ENCODE measurements at places on chromosomes 11 and 22.

DNA sequence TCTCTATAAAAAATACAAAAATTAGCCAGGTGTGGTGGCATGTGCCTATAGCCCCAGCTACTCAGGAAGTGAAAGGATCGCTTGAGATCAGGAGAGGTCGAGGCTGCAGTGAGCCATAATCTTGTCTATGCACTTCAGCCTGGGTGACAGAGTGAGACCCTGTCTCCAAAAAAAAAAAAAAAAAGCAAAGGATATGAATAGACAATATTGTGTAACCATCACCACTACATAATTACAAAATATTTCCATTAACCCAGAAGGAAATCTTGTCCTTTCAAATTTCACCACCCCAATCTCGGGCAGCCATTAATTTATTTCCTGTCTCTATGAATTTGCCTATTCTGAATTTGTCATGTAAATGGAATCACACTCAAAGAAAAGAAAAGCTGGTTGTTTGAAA, 21.2 kb downstream of the RSF1 start:
- DNase-seq = no peak

DNA sequence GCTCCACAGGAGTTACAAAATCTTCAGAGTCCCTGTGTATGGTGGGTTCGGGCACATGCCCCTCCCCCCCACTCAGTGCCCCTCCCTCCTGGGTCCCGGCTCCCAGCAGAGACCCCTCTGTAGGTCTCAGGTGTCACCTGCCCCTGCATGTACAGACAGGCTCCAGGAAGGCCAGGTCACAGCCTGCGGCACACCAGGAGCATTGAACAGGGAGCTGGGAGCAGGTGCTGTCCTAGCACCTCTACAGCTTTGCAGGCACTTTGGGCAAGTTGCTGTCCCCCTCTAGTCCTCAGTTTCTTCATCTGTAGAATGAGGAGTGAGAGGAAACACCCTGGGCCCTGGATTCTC, 80.1 kb upstream of the RTL6 start:
- DNase-seq = no peak

GRCh38 chr11:106329273-106330018, 252.0 kb downstream of the AASDHPPT start:
- no peak for DNase-seq

DNA sequence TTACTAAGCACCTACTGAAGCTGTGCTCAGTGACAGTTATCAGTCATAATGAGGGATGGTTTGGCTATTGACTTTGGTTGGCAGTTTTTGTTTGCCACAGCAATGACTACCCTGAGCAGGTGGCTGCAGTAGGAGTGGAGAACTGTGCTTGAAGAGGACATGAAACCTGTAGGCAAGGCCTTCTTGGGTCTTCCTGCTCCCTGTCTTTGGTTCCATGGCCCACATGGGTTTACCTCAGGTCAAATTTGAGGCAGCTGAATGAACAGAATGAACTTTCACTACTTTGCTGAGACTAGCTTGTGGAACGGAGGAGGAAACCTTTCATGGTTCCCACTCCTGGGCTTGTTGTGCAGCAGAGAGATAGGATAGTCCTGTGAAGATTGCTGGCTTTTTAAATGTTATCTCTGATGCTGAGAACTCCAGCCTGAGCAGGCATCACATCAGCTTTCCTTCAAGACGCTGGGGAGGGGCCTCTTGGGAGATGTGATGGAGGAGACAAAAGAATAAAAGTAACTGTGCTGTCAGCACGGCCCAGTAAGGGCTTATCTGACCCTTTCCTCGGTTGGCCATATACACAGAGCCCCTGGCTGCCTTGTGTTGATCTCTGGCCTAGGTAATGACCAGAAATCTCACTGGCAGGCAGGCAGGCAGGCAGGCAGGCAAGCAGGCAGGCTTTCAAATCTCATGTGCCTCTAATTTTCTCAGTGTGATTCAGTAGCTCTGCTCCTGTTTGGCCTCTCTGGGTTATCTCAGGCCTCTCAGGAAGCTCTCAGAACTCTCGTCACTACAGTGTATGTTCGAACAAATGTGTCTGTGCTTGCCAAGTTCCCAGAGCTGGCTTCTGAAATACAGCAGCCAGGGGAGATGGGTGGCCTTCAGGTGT, 12.0 kb downstream of the STIM1 start:
- DNase-seq = no peak

GRCh38 chr11:1116104-1116503, 41.4 kb downstream of the MUC2 start:
- DNase-seq = no peak

DNA sequence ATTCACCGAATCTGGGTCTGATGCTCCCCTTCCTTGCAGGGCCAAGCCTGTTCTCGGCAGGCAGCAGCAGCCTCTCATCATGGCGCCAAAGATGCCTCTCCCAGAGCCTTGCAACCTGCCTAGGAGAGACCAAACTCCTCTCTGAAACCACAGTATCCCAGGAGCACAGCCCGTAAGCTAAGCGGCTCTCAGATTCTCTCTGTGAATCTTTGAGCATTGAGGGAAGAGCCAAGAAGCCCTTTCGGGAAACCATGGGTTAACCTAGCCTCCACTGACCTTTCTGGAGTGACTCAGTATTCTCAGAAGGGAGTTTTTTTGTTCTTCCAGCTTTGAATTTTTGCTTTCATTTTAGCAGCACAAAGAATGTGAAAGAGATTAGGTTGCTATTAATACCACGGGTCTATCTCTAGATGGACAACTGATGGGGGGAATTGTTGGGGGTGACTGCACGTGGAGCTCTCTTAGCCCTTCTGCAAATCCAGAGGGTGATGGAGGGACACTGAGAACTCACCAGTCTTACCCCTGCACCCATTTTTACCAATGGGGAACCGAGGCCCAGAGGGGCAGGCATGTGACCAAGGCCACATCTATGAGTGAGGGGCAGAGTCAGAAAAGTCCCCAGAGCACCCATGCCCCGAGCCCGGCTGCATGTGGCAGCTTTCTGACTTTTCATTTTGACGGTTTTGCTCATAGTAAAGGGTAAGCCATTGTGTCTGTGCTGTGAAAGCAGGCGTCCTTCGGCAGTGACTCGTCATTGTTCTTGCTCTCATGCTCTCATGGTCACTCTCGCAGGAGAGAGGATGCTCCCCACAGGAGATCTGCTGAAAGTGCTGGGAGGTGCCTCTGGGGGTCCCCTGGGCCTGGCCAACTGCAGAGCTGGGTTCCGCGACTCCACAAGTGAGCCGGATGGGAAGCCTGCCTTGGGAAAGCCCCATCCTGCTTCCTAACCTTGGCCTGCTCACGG, 36.0 kb downstream of the IRAG1 start:
- DNase-seq = no peak

DNA sequence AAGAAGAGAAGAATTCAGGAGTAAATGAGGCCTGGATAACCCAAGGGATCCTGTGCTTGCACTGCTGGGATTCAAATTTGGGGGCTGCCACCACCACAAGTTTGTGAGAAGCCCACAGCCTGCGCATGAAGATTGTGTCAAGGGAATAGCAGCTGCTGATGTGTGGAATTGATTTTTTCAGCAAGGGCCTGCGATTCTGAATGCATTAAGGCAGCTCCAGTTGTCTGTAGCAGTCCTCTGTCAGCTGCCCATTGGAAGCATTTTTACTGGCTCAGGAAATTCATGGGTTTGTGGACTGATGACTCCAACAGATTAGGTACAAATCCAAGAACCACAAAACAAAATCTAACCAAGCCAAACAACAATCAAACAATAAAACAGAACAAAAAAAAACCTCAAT, 14.0 kb downstream of the ARVCF start:
- DNase-seq = no peak

- DNase-seq = no peak
Observed at GRCh38 chr11:96187822-96188221, 155.2 kb downstream of the MAML2 start.

GRCh38 chr11:126969865-126970479, 30.6 kb downstream of the KIRREL3 start:
- no peak for DNase-seq

DNA sequence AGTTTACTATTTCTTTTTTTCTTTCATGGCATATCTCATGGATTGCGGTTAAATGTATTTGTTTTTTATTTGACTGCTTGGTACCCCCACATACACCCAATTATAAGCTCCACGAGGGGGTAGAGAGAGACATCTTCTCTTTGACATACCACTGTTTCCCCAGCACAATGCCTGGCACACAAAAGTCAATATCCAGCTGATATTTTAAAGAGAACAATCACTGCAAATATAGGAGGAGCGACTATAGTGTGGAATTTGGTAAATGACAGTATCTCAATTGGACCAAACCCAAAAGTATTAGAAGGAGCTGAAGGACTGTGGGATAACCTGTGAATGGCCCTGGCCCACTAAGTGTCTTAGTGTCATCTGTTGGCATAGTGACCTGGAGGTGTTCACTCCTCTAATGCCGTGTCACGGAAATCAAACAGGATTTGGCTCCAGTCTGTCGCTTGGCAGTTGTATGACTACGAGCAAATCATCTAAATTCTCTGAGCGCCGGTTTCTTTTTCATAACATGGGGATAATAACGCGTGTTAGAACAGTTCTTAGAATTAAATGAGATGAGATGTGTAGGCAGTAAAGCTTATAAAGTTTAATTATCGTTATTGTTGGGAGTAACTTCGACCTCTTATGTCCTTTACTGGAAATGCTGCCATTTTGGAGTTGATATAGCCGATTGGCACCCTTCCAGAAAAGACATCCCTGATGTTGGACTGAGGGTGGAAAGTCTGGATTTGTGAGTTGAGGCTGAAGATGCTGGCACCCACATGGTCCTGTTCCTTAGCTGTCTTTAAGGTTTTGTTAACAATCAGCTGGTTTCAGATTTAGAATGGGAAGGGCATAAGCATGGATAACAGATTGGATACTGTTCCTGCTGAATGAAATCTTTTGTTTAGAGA, 144.5 kb downstream of the DBX1 start:
- no peak for DNase-seq

DNA sequence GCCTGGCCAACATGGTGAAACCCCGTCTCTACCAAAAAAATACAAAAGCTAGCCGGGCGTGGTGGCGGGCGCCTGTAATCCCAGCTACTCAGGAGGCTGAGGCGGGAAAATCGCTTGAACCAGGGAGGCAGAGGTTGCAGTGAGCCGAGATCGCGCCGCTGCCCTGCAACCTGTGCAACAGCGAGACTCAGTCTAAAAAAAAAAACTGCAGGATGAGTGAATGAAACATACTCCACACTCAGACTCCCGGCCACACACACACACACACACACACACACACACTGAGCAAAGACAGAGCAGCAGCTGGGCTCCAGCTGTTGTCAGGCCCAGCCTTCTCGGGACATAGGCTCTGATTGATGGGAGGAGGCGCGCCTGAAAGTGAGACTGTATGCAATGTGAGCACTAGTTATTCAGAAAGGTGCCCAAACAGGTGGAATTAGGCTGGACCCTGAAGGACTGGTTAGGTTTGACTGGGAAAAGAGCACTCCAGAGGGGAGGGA, 1.5 kb upstream of the PLEKHA7 start:
- DNase-seq = no peak

- peak; percentile 80 for DNase-seq
Observed at GRCh38 chr11:61041755-61042518, 60.4 kb upstream of the CD5 start.

- no peak for DNase-seq
Observed at GRCh38 chr22:45783021-45783420, 111.4 kb downstream of the ATXN10 start.

DNA sequence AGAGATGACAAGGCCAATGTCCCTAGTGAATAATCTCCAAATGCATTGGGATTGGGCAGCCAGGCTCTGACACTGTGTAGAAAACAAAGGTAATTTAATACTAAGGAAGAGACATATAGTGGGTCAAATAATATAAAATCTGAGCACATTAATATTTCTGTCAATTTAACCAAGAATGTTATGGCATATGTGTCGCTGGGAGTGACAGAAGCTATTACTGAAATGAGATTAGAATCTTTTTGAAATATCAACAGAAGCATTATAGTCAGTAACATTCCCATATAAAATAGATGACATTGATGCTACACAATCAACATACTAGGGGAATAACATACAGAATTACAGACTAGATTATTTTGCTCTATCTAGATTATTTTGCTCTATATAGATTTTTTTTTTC, 114.0 kb downstream of the BLID start:
- DNase-seq = no peak

DNA sequence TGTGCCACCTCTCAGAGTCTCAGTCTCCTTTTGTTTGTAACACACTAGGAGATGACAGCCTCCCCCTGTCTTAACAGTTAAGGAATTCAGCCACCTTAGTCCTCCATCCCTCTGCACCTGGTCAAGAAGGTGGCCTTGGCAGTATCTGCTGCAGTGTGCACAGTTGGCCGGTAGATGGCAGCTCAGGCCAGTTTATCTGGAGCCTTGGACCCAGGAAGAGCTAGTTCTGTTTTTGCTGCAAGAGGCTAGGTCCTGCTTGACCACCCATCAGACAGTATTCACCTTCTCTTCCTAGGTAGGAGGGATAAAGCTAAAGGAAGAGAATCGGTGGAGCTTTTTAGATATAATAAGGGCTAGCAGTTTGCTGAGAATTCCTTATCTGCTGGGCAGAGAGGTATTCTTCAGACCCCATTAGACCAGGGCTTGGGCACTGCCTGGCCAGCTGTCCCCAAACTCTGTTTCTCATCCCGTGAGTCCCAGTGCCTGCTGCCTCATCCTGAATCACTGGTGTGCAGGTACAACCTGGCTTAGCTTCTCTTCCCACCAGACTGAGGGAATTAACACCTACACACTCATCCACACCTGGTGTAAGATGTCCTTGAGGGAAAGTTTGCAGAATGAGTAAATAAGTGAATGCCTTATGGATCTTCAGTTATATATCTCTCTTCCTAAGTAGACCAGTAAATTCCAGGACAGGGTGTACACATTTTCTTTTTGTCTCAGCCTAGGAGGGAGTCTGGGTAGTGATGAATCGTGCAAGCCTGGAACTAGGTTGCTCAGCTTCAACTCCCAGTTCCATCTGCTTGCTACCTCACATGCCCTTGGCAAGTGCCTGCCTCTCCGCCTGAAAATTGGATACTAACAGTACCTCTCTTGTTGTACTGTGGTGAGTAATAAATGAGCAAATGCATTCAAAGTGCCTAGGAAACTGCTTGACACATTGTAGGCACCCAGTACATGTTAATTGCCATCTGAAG, 70.8 kb upstream of the NARS2 start:
- peak; percentile 24 for DNase-seq

DNA sequence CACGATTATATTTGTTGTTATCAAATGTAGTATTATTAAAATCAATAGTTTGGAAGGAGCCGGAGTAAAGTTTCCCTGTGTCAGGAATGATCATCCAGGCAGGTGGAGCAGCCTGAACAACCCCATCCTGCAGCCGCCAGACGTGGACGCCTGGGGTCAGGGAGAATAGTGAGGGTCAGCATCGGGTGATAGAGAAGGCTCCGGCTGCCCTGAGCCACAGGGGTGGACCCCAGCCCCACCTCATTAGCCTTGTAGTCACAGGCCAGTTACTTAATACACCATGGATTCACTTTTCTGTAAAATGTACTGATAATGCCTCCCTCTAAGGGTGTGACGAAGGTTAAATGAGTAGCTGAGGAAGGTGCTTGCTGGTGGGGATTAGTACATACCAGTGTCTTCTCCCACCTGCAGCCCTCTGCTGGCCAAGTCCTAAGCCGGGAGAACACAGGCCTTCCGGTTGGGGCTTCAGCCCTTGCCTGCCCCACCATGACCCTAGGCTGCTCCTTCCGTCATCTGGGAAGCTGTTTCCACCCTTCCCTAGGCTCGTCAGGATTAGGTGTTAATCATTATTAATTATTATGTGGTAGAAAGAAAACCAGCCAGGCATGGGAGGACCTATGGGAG, 14.9 kb downstream of the TMEM121B start:
- no peak for DNase-seq

Data from activated CD4-positive, alpha-beta T cell treated with anti-CD3 and anti-CD28 coated beads for 1 hour (primary cell).